ENCODE measurements at places on chromosomes 7 and 10.

- DNase-seq, result no peak
These were observed 46.0 kb downstream of the CNOT4 start for GRCh38 chr7:135463908-135464307.

DNA sequence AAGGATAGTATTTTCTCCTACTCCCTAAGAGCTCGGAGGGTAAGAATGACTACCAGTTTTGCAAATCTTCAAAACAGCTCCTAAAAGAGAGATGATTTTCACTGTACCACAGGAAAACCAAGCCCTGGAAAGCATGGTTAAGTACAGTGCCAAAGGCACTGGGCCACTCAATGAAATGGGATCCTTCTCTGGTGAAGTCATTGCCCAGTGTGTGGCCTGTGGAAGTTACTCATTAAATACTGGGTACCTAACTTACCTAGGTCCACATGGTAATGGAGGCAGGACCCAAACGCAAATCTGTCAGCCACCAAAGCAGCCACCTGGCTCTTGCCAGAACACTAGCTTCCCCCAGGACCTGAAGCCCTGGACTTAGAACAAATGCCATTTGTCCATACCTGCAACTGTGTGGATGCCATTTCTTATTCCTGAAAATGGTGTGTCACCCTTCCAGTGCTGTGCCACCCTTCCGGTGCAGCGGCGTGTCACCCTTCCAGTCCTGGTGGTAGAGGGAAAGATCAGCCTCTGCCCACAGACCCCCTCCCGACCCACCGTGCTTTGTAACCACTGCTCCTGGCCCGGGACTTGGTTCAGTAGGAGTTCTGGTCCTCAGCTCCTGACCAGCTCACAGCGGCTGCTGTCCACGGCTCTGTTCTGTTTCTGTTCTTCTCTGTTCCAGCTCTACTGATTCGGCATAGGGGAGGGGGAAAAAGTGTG is 659.2 kb downstream of the SDK1 start:
- DNase-seq, result no peak

DNA sequence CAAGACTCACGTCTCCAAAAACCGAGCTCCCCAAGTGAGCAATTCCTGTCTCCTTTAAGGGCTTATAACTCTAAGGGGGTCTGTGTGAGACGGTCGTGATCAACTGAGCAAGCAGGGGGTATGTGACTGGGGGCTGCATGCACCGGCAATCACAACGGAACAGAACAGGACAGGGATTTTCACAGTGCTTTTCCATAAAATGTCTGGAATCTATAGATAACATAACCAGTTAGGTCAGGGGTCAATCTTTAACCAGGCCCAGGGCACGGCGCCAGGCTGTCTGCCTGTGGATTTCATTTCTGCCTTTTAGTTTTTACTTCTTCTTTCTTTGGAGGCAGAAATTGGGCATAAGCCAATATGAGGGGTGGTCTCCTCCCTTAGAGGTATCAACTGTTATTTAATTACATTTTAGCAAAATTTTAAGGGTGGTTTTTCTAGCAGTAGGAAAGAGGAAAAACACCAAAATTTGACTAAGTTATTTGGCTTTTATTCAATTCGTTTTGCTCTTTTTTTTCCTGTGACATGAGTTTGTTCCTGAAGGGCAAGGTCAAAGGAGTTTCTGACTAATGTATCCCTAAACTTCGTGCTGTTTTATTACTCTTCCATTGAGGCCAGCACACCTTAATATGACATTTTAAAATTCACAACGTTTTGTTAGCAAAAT is 121.4 kb upstream of the SEC61G start:
- DNase-seq, result no peak

DNA sequence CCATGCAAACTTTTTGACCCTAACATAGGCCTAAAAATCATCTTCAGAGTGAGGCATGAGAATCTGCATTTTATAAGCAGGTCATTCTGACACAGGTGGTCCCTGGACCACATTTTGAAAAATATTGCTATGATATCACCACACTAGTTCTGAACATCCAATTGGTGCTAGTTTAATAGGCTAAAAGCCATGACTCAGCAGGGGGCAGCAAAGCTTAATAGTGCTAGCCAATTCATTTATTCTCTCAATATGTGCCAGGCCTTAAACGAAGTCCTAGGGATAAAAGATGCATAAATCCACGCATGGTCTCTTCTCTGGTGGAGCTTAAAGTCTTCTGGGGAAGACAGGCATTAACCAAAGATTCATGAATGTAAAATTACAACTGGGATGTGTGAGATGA is 10.2 kb upstream of the SLC25A28 start:
- peak; percentile 71 for DNase-seq

- DNase-seq, result no peak
These were observed 276.1 kb downstream of the DNAJB6 start for GRCh38 chr7:157612664-157613561.

- no peak for DNase-seq
These were observed 145.6 kb upstream of the CALCR start for GRCh38 chr7:93720106-93720505.

- peak; percentile 64 for DNase-seq
These were observed 180.9 kb downstream of the ADAM12 start for GRCh38 chr10:126207313-126207771.

- DNase-seq, result no peak
These were observed 61.5 kb upstream of the GHITM start for GRCh38 chr10:84077768-84078167.
